ENCODE measurements at places on chromosomes 1 and 21. TPM values are rescaled to one million over a fixed set of nuclear protein-coding genes. Genes with fewer than 3 reads are reported as not detected.

The ARHGEF16 gene
- total RNA-seq: 0.14 TPM

The KLHDC7A gene
- not detected for total RNA-seq

The S100A12 gene
- total RNA-seq: not detected

The PROX1 gene
- under 0.01 TPM for total RNA-seq

The CD52 gene
- not detected for total RNA-seq

The TMEM269 gene
- total RNA-seq: not detected

The LORICRIN gene
- not detected for total RNA-seq

The GUCA2B gene
- not detected for total RNA-seq

The SIM2 gene
- total RNA-seq: not detected

The ZNF683 gene
- not detected for total RNA-seq

The HCN3 gene
- total RNA-seq: 1.2 TPM

The LRRC8B gene
- total RNA-seq: 1.5 TPM

The CLEC20A gene
- not detected for total RNA-seq

The FCN3 gene
- total RNA-seq: not detected

The TFAP2E gene
- total RNA-seq: 0.42 TPM

The ABCA4 gene
- total RNA-seq: 0.51 TPM

The BTBD19 gene
- 17.0 TPM for total RNA-seq

The OLIG2 gene
- not detected for total RNA-seq

The RNU1-1 gene
- total RNA-seq: under 0.01 TPM

The LAPTM5 gene
- total RNA-seq: not detected

The SYT2 gene
- total RNA-seq: not detected

The TEDDM1 gene
- not detected for total RNA-seq

The AKT3 gene
- total RNA-seq: 50.6 TPM

The FABP3 gene
- 4.5 TPM for total RNA-seq

The SYT6 gene
- not detected for total RNA-seq

The SPATA46 gene
- total RNA-seq: not detected

The TESK2 gene
- total RNA-seq: 0.60 TPM

The TMEM54 gene
- total RNA-seq: 37.3 TPM

The SH3D21 gene
- total RNA-seq: 10.5 TPM

The RXRG gene
- not detected for total RNA-seq

The CDC42 gene
- 369 TPM for total RNA-seq

The GPR37L1 gene
- 0.05 TPM for total RNA-seq

The OTUD7B gene
- total RNA-seq: 13.1 TPM

The SSR2 gene
- 1,121 TPM for total RNA-seq

The RNASEL gene
- 13.7 TPM for total RNA-seq

The RCSD1 gene
- not detected for total RNA-seq

The PATJ gene
- total RNA-seq: 2.7 TPM

The PDC gene
- total RNA-seq: not detected

The KCNA3 gene
- not detected for total RNA-seq

The APCS gene
- total RNA-seq: not detected

The C1orf185 gene
- total RNA-seq: not detected

The BATF3 gene
- total RNA-seq: 0.42 TPM

The KRTAP19-1 gene
- total RNA-seq: not detected

The TARBP1 gene
- total RNA-seq: 28.8 TPM

The TTC39A gene
- total RNA-seq: 0.30 TPM

The ITLN2 gene
- total RNA-seq: not detected

The PPOX gene
- total RNA-seq: 9.7 TPM

The BSDC1 gene
- total RNA-seq: 76.3 TPM

The UCK2 gene
- total RNA-seq: 100 TPM

The GJA8 gene
- not detected for total RNA-seq

The MYOCOS gene
- total RNA-seq: not detected

The TTLL7 gene
- 38.6 TPM for total RNA-seq

The FCRL4 gene
- not detected for total RNA-seq

The BCL10 gene
- 19.0 TPM for total RNA-seq

The WDR64 gene
- total RNA-seq: not detected

The OR10J1 gene
- total RNA-seq: not detected

The APOBEC4 gene
- total RNA-seq: not detected

The PGLYRP4 gene
- not detected for total RNA-seq
